ENCODE measurements at places on chromosomes 11 and 22.

- DNase-seq = peak; percentile 39
Observed at GRCh38 chr11:6618117-6619003, 862 bp downstream of the TPP1 start.

DNA sequence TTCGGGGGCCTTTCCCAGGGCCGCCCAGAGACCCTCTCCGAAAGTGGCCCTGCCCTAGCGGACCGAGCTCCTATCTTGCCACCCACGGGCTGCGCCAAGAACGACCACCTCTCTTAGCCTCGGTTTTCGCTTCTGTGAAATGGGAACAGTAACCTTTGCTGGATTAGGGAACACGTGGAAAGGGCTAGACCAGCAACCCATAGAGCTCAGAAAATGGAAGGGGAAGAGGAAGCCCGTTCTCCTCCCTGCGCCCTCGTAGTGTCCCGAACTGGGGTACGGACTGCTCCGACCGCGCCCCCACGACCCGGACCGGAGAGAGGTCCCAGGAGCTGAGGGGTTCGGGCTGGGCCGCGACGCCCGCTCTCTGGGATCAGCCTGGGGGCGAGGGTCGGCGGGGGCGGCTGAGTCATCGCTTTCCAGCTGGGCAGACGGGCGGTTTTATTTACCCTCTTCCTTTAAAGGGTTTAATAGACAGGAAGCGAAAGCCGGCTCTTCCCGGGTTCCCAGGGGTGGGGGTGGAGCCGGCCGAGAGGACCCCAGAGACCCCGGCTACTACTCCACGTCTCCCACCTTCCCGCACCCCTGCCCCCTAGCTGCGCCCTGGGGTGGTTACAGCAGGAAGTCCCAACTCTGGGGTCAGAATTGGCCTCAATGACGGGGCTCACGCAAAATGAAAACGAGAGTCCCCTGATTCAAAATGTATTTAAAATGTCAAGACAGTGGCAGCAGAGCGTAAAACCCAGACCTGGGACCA is 907 bp upstream of the PHLDA2 start:
- no peak for DNase-seq

DNA sequence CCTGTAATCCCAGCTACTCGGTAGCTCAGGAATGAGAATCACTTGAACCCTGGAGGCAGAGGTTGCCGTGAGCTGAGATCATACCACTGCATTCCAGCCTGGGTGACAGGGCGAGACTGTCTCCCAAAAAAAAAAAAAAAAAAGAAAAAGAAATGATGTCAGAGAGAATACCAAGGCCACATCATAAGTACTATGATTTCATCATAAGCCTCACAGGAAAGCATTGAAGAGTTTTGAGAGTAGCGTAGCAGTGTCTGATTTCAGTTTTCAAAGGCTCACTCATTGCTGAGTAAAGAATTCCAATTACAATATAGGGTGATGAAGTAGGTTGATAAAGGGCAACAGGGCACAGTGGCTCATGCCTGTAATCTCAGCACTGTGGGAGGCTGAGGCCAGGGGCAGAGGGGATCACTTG is 88.8 kb downstream of the MRTFA start:
- DNase-seq = no peak

- no peak for DNase-seq
Observed at GRCh38 chr11:128814856-128815705, 52.0 kb downstream of the KCNJ1 start.

GRCh38 chr11:33065445-33066178 is 26.2 kb downstream of the TCP11L1 start:
- DNase-seq = peak; percentile 63

DNA sequence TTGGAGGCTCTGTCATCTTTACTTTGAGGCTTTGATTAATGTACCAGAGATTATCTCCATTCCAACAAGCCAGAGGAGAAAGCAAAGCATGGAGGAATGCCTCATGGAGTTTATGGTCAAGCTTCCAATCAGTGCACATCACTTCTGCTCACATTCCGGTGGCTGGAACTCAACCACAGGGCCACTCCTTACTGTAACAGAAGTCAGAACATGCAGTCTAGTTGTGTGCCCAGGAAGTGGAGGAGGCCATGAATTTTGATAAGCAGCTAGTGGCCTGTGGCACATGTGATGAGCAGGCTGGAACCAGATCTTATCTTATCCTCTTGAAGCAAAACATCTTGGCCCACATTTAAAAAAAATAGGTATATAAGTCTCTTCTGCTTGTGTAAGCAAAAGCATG is 258.9 kb upstream of the ARHGAP20 start:
- no peak for DNase-seq

DNA sequence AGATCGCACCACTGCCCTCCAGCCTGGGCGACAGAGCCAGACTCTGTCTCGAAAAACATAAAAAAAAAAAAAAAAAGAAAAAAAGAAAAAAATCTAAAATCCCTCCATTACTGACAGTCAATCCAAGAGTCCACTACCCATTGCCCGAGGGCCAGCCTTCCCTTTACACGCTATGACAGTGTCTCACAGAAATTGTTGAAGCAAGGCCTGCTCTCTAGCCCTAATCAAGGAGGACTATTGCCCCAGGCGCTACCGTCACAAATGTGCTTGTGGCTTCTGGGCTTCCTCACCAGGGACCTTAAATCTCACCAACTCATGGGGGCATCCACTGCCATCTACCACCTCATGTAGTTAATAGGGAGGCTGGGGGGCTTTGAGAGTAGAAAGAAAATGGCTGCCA is 49.9 kb downstream of the UBASH3B start:
- DNase-seq = no peak

- DNase-seq = no peak
Observed at GRCh38 chr11:31692466-31692865, 118.7 kb downstream of the PAX6 start.

DNA sequence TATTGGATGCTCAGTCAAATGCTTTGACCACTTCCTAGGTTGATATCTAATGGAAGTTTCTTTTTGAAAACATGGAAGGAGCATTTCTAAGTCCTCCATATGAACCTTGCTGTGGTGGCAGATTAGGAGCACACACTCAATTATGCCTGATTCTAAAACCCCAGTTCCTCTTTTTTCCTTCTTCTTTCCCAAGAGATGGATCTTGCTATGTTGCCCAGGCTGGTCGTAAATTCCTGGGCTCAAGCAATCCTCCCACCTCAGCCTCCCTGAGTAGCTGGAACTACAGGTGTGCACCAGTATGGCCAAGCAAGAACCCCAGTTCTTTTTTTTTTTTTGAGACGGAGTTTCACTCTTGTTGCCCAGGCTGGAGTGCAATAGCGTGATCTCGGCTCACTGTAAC is 3.0 kb downstream of the LYVE1 start:
- no peak for DNase-seq

GRCh38 chr11:120471131-120471530 is 40.4 kb upstream of the GRIK4 start:
- no peak for DNase-seq

DNA sequence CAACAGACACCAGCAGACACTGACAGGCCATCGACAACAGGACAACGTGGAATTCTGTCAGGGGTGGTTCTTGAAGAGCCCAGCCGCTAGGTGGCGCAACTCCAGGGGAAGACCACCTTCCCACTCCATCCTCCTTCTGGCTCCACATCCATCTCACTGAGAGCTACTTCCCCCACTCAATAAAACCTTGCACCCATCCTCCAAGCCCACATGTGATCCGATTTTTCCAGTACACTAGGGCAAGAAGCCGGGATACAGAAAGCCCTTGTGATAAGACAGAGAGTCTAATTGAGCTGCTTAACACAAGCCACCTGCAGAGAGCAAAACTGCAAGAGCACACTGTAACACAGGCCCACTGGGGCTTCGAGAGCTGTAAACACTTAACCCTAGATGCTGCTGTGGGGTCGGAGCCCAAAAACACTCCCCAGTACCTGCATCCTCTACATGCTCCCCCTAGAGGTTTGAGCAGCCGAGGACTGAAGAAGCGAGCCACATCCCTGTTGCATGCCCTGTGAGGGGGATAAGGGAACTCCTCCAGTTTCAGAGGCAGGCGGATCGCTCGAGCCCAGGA is 11.5 kb upstream of the RAB39A start:
- DNase-seq = peak; percentile 15

GRCh38 chr11:1924646-1925372 is 5.3 kb downstream of the TNNT3 start:
- DNase-seq = no peak

DNA sequence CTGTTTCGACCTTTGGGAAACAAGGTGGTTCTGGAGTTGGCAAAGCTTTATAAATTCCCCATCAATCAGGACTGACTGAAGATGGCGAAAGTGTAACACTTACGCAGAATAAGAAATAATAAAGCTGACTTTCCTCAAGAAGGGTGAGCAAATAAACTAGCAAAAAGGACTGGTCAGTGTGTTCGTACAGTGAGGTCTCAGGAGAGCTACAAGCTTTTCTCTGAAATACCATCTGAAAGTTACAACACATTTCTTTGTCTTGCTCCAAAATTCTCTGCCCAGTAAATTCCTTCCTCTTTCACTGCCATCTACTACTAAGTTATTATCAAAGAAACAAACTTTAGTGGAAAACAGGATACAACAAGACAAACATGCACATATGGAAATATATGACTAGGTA is 13.4 kb downstream of the PITPNB start:
- no peak for DNase-seq

GRCh38 chr11:15890031-15890713 is 466.2 kb downstream of the SOX6 start:
- no peak for DNase-seq

GRCh38 chr11:63998558-63999348 is 12.5 kb downstream of the OTUB1 start:
- no peak for DNase-seq

DNA sequence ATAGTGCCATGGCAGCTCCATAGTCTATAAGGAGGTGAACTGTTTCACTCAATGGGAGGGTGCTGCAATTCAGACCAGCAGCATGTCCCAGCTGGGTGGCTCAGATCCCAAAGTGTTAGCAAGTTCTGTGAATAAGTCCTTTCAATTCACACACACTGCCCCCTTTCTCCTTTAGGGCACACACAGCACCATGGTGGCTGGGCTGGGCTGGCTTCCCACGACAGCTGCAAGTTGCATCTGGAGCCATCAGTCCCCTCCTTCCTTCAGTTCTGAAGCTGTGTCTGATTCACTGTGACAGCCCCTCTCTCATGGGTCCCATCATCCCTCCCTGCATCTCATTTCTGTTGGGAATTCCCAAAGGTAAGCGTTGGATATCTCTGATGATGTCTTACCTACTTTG is 324.1 kb upstream of the NCAM1 start:
- DNase-seq = no peak

DNA sequence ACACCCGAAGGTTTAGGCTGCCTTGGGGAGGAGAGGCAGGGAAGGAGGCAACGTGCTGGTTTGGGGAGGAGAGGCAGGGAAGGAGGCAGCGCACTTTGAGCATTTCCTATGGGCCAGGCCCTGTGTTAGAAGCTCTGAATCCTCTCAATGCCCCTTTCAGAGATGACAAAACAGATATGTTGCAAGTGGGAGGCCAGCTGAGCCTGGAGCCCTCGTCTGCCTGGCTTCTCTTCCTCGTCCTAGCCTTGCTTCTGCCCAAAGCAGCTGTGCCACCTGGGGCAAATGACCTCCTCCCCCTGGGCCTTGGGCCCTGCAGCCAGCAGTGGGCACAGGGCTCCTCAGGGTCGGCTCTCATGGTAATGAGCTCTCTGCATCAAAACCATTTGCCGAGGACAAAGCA is 15.3 kb upstream of the LRRC32 start:
- no peak for DNase-seq

DNA sequence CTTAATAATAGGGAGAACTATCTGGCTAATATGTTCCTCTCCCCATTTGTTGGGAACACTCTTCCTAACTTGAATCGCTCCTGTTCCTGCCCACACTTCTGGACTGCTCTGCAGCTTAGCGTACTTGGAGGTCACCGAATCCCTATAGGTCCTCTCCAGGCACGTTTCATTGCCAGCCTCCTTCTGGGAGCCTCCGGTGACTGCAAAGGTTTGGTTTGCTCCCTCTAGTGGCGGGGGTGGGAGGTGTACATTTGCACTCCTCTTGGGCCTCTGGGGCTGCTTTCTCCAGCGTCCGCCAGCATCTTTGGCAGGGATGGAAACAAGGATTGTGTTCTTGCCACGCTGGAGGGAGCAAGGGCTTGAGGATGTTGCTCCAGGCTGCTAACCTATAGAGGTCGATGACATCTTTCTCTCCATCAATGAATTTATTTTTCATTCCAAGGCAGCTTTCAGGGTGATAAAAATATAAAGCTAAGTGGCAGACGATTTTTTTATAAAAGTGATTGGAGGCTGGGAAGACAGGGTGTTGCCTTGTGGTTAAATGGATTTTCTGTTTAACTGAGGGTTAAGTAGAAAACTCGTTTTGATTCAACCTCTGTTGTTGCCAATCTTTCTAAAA is 48.7 kb downstream of the TSPAN18 start:
- DNase-seq = peak; percentile 21

DNA sequence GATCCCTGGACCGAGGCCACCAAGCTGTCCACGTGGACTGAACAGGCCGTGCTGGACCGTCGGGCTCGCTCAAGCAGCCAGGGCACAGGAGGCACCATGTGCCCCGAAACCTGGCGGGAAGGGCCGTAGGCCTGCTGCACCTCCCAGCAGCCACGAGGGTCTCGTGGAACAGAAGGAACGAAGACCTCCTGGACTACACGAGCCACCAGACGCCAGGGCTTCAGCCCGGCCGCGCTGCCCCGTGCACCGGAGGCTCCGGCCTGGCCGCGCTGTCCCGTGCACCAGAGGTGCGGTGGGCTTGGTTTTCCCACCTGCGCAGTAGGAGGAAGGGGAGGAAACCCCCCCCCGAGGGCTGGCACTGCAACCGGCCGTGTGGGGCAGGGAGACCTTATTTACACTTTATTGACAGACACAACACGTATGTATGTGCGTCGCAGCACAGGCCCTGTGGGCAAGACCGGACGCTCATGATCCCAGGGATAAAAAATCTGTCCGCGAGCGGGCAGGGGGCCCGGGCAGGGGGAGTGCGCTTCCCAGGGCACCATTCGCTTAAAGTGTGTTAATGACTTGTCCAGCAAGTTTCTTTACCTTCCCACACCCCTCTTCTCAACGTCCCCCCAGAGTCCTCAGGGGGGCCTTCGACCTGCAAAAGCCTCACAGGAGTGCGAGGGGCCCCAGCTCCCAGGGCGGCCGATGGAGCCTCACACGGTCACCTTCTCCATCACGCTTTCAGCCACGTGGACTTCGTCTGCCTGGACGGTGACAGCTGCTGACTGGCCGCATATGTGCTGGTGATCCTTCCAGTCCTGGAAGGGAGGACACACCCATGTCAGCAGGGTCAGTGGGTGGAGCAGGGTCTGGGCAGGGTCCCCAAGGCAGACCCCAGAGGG is 7.0 kb downstream of the DRD4 start:
- no peak for DNase-seq

GRCh38 chr11:64661614-64662013 is 61.4 kb downstream of the NRXN2 start:
- no peak for DNase-seq

DNA sequence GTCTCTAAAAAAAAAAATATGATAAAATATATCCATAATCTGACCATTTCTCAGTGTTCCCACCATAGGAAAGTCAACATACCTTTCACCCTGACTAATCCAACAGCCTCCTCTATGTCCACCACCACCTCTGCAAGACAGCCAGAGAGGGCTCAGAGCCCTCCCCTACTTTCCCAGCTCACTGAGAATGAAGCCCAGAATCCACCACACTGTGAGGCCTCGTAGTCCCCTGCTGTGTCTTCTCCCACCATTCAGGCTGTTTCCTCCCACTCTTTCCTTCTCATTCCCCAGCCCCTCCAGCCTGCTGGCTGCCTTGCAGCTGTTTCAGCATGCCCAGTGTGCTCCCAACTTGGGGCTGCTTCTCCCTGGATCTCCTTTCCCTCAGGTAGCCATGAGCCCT is 27.0 kb downstream of the SGSM3 start:
- DNase-seq = no peak
